ENCODE measurements at places on chromosomes 6 and 20.

DNA sequence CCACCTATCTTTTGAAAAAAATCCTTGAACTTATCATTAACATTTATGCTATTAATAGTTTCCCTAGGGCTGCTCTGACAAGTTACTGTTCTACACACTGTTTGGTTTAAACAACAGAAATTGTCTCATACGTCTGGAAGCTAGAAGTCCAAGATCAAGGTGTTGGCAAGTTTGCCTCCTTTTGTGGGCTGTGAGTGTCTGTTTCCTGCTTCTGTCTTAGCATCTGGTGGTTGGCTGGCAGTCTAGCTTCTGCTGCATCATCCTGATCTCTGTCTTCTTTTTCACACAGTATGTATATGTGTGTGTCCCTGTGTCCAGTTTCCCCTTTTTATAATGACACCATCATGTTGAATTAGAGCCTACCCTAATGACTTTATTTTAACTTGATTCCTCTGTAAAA, 154.8 kb downstream of the RPS12 start:
- no peak for DNase-seq

DNA sequence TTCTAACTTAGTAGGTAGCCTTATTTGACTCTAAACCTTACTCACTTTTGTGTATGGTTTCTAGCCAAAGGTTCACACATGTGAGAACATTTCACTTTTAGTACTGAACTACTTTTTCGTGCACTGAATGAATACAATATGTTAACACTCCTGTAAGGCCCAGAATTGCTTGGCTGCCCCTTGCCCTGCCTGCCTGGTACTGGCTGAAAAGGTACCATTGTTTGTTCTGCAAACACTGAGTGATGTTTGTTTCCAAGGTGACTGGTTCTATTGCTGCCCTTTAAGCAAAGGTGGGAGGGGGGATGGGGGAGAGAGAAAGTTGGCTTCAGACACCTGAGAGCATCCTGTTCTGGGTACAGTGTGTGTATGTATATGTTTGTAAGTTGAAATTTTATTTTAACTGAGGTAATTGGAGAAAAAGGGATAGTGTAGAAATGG, 31.2 kb downstream of the RREB1 start:
- DNase-seq, result no peak

DNA sequence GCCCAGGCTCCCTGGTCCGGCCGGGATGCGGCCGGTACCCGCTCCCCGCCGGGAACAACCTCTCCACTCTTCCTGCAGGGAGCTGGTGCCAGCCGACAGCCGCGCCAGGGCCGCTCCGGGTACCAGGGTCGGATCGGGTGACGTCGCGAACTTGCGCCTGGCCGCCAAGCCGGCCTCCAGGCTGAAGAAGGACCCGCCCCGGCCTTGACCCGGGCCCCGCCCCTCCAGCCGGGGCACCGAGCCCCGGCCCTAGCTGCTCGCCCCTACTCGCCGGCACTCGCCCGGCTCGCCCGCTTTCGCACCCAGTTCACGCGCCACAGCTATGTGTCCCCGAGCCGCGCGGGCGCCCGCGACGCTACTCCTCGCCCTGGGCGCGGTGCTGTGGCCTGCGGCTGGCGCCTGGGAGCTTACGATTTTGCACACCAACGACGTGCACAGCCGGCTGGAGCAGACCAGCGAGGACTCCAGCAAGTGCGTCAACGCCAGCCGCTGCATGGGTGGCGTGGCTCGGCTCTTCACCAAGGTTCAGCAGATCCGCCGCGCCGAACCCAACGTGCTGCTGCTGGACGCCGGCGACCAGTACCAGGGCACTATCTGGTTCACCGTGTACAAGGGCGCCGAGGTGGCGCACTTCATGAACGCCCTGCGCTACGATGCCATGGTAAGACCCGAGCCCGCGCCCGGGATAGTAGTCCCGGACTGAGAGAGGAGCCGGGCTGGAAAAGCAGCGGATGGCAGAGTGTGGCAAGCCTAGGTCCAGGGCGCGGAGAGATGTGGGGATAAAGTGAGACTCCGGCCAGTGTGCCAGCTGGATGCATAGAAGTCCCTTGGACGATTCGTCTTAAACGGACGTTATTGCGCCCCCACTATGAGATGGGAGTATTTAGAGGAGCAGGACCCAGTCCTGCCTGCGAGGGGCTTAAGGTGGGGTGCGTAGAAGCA, at the start of gene NT5E:
Gene NT5E (plus strand): TSS at position 266 of the 942 bp plus-strand sequence. CDS start 57 bp downstream, at position 323.
- peak; percentile 35 for DNase-seq

DNA sequence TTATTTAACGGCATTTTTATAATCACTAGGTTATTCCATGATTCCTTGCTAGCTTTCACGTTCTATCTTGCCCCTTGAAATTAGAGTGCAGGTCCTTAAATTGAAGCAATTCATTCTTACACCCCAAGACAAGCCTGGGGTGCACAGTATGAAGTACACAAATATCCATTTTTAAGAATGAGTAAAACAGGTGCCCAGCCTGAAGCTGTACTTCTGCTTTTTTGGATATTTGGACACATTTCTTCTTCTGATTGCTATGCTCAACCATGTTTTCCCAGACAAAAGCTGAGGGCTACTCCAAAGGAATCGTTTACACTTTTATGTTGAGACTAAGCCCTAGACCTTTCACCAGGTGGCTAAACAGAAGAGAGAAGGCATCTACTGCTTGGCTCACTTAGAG, 7.9 kb upstream of the TAGAP start:
- no peak for DNase-seq

- DNase-seq, result no peak
These were observed 73.0 kb upstream of the HMGN3 start for GRCh38 chr6:79307321-79308036.

DNA sequence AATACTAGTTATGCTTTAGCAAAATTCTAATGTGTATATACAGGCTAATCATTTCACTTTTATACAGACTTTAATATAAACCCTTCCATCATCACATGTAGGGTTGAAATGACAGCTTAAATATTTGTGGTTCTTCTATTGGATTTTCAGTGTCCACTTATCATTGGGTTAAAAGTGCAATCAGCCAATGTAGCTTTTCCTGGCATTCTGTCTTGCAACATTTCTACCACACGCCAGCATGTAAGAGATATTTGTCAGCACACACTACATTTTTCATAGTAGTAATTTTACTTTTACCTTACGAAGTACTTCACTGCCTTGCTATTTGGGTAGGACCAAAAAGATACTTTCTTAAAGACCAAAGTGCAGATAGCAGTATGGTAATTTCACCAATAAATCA, 252.0 kb downstream of the TBX18 start:
- no peak for DNase-seq

GRCh38 chr6:166520905-166521834, 65.3 kb downstream of the RAMACL start:
- no peak for DNase-seq

DNA sequence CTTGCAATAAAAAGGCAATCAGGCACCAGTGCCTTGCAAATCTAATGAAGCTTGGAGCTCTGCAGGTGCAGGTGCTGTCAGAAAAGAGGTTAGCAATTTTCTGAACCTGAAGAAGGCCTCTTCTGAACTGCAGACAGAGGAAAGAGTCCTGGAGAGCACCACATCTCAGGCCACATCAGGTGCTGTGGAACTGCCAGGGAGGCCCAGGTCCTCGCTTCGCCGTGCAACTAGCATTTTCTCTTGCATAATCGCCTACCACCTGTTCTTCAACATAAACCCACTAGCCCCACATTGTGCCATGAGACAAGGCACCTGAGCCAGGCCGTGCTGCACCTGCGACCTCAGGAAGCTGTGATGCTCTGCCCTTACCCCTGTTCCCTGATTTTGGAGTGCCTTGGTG, 187.6 kb downstream of the DTNBP1 start:
- DNase-seq, result no peak

- DNase-seq, result no peak
These were observed 75.2 kb upstream of the CDH4 start for GRCh38 chr20:61176874-61177273.

GRCh38 chr20:61659246-61659993, 406.3 kb downstream of the TAF4 start:
- DNase-seq, result no peak

GRCh38 chr6:16624636-16625290, 136.5 kb downstream of the ATXN1 start:
- DNase-seq, result no peak

GRCh38 chr6:31175971-31176370, 5.5 kb upstream of the POU5F1 start:
- DNase-seq, result no peak

Data from dorsolateral prefrontal cortex (tissue), 122 donors.